ENCODE measurements at places on chromosomes 5 and 9.

- DNase-seq: no peak
Observed at GRCh38 chr9:19146441-19147024, 19.2 kb upstream of the PLIN2 start.

- DNase-seq: no peak
Observed at GRCh38 chr5:112930082-112930344, 8.0 kb upstream of the REEP5 start.

DNA sequence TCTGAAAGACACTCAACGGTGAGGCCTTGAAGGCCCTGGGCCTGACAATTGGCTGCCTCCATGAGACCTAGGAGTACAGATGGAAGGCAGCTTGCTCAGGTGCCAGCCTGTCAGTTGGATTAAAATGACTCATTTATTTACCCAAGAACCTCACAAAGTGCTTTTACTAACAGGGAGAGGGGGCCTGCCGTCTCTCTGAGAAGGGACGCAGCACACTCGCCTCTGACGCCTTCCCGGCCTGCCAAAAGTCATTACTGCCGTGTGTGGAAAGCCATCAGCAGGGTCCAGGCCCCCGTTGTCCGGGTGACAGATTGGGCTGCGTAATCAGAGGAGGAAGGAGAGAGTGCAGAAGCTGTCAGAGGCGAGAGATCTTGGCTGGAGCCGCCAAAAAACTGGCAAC is 32.4 kb downstream of the DDX31 start:
- DNase-seq: no peak

DNA sequence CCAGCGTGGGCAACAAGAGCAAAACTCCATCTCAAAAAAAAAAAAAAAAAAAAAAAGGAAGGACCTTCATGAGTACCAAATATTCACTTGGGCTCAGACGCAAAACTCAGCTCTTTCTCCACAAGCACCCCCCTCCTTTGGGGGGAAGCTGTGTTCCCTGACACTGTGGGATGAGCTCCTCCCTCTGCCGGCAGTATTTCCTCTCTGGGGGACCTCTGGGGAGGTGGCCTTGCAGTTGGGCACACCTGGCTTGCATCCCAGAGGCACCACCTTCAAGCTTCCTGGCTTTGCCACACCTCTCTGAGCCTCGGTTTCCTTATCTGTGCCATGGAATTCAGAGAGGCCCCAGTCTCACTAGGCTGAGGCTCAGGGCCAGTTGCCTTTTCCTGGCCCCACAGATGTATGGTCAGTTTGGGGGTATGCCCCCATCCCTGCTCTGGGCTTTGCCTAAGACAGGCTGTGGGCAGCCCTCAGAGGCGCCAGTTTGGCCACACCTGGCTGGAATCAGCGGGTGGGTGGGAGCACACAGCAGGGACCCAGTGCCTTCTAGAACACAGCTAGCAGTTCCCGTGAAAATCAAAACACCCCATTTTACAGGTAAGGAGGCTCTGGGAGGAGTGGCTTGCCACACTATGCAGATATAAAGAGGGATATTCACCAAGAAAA is 157.5 kb upstream of the IER5L start:
- no peak for DNase-seq

- no peak for DNase-seq
Observed at GRCh38 chr5:143888912-143889311, 77.0 kb downstream of the HMHB1 start.

GRCh38 chr5:120518581-120518980 is 54.5 kb downstream of the PRR16 start:
- no peak for DNase-seq

- DNase-seq: no peak
Observed at GRCh38 chr5:140497897-140498296, 49.6 kb upstream of the EIF4EBP3 start.

DNA sequence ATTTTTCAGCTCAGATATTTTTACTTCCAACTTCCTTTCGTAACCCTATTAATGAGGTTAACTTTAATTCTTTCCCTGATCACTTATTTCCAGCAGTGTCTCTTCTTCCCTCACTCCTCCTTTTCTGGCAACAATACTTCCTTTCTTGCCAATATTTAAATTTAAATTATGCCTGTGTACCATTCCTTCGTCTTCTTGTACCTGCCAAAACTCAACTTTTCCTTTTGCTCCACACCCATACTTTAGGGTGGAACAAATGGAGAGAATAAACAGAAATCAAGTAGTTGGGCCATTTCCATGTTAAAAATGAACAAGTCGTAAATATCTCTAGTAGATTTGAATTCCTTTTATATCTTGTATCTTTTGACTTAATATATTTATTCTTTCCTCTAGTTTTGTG is 66.0 kb downstream of the FER start:
- DNase-seq: no peak

DNA sequence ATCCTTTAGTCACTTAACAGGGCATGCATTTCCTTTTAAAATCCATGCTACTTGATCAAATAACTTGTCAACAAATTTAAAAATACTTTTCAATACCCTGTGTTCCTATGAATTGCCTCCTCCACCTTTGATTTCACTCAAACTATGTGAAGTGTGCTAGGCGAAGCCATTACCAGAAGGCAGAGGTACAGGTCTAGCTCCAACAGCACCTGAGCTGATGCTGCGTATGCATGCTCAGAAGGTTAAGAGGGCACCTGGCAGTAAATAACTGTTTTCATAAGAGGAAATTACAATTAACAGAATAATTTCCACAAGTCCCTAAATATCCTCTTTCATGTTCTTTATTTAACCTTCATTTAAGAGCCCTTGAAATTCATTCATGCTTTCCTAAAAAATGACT is 251.8 kb downstream of the EFNA5 start:
- DNase-seq: no peak

- no peak for DNase-seq
Observed at GRCh38 chr5:145689235-145689634, 145.9 kb downstream of the PRELID2 start.

DNA sequence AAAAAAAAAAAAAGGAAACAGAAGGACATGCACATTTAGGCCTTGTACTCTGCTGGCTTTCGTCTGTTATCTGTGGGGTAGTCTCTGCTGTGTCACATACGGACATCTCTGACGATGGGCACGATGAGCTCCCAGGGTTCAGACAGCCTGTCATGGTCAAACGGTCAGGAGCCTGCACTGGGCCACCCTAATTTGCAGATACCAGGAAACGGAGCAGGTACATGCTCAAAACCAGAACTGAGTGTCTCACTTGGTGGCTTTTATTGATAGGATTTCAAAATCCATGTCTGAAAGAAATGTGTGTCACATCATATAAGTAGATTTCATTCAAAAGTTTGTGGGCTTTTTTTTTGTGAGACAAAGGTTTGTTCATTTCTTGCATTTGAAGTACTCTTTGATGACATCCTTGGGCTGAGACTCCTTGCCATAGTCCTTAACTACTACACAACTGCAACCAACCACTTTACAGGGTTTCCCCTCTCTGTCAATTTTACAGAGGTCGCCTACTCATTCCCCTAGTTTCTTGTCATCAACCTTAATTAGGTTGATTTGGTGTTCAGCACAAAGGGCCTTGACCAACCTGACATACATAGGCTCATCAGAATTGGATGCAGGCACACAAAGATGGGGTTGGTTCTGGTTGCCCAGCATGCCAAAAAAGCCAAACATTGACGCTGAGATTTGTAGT is 9.0 kb downstream of the CKMT2 start:
- no peak for DNase-seq

Measured in GM19239 (cell line).